ENCODE measurements at places on chromosomes 1 and 21.
A peak's percentile ranks its signal among the peaks of the same experiment; 100 is the strongest.

GRCh38 chr1:245704341-245704740 lies 549.6 kb downstream of the KIF26B start:
- no peak for DNase-seq

GRCh38 chr1:9716404-9717192 lies 65.1 kb downstream of the PIK3CD start:
- DNase-seq = no peak

DNA sequence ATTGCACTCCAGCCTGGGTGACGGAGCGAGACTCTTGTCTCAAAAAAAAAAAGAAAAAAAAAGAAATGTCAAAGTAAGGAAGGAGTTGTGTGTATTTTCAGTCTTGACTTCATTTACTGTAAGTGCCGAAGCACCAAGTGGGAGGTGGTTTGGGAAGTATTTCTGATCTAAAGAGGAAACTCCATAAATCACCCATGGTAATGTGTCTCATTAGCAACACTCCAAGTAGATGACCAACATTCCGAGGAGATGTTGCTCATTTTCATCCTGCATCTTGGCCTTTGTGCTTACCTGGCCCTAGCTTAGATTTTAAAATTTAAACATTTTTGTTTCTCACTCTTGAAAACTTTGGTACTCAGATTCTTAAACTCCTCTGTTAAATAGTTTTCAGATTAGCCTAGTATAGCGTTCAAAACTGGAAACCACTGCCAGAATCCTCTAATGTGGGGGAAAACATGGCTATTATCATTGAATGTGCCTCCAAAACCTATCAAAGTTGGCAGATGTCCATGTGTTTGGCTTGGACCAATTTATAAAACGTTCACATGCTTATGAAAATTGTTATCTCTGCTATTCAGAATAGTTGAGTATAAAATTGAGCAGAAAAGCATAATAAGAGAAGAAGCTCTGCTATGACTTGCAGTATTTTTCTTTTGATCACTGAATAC lies 110.4 kb downstream of the NFIA start:
- no peak for DNase-seq

- DNase-seq = no peak
Observed at GRCh38 chr21:46329796-46330195, 5.8 kb downstream of the PCNT start.

GRCh38 chr1:86061551-86061990 lies 95.0 kb downstream of the COL24A1 start:
- no peak for DNase-seq

DNA sequence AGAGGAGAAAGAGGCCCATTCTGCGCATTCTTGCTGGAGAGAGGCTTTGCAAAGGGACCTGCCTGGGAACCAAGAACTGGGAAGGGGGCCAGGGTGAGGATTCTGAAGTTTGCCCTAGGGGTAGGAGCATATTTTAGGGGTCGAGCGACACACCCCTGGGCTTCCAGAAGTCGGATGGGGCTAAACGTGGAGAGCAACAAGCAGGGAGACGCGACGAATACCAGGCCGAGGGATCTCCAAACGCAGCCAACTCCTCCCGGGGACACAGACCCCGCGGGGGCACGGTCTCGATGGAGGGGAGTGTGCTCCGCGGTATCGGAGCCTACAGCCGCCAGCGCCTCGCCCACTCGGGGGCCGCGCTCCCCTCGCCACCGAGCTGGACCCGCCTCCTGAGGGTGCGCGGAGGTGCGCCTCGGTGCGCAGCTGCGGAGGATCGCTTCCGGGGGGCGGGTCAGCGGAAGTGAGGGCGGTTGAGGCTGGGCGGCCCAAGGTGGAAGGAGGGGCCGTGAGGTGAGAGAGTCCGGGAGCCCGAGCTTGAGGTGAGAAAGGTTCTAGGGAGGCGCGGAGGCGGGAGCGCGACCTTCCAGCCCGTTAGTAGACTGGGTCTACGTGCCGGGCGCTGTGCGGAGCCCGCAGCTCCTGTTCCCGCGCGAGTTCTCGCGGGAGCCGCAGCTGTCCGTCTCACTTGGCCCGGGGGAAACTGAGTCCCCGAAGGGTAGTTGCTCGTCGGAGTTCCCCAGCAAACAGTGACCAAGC lies at the start of gene MTFR1L:
Gene MTFR1L (plus strand): TSS at position 464 of the 756 bp plus-strand sequence. CDS start 3,151 bp downstream, outside the sequence.
- DNase-seq = peak; percentile 32

- DNase-seq = no peak
Observed at GRCh38 chr1:55893155-55893554, 678.0 kb upstream of the USP24 start.

GRCh38 chr1:179169616-179170467 lies 59.6 kb downstream of the ABL2 start:
- DNase-seq = peak; percentile 72

DNA sequence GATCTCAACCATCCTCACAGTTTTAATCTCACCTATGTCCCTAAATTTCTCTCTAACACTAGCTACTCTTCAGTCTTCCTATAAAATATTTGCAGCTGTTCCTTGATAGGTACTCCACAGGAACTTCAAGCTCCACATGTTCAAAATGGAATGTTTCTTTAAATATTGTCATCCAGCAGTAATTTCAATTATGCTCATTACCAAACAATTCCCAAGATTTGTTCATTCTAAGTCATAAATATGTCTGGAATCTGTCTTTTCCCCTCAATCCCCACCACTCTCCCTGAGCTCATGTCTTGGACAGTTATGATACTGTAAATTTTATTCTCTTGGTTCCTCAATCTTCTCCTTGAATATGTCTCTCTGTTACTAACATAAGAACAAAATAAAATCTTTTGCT lies 214.4 kb downstream of the NRIP1 start:
- DNase-seq = no peak

DNA sequence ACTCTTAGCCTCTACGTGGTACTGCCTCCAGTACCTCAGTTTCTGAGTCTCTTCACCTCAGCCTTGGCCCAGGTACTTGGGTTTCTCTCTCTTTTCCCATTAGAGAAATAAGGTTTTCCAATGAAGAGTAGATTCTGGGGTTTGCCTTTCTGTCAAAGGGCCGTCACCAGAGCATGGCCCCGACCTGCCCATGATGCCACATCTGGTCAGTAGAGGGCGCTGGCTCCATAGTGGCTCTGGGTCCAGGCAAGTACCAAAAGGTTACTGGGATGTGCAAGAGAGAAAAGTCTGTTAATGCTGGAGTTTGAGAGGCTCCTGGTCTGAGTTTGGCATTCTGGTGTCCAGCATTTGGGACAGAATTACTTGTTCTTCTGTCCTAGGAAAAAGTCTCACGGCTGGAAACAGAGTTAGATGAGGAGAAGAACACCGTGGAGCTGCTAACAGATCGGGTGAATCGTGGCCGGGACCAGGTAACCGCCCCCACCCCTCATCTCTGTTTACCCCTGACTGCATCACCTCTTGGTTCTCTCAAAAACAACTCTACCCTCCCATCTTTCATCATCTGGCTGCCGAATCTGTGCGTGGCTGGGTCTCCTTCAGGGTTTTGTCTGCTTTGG lies 5.3 kb upstream of the TUFT1 start:
- DNase-seq = peak; percentile 40

DNA sequence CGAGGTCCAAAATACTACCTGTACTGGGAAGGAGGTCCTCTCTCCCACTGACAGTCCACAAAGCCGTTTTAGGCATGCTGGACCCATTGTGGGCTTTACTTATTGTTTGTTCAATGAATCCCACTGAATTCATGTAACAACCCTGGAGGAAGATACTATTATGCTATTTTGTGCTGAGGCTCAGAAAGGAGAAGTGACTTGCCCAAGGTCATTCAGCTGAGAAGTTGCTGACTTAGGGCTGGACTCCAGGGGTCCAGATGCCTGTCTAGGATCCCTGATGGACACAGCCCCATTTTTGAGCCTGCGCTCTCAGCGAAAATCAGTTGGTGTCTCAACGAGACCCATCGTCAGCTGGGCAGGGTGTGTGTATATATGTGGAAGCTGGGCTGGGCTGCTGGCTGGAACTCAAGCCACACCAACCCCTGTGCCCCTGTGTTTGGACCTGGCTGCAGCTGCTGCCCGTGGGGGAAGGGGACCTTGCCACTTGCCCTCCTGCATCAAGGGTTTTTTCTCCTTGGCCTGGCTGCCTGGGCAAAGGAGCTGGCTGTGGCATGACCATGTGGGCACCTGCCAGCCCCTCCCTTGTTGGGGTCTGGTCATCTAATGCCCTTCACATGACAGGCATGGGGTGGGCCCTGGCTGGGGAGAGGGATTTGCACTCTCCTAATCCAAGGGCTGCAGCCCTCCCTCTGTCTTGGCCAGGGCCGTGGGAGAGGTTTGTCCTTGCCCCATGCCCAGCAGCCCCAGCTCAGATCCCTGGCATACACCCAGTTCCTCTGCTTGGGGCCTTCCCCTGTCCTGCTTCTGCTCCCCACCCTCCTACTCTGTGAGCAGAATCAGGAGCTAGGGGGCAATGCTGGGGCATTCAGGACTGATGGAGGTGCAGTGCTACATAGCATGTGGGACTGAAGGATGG lies 15.0 kb downstream of the KCNQ4 start:
- no peak for DNase-seq

- no peak for DNase-seq
Observed at GRCh38 chr1:107795441-107795840, 169.5 kb downstream of the VAV3 start.

DNA sequence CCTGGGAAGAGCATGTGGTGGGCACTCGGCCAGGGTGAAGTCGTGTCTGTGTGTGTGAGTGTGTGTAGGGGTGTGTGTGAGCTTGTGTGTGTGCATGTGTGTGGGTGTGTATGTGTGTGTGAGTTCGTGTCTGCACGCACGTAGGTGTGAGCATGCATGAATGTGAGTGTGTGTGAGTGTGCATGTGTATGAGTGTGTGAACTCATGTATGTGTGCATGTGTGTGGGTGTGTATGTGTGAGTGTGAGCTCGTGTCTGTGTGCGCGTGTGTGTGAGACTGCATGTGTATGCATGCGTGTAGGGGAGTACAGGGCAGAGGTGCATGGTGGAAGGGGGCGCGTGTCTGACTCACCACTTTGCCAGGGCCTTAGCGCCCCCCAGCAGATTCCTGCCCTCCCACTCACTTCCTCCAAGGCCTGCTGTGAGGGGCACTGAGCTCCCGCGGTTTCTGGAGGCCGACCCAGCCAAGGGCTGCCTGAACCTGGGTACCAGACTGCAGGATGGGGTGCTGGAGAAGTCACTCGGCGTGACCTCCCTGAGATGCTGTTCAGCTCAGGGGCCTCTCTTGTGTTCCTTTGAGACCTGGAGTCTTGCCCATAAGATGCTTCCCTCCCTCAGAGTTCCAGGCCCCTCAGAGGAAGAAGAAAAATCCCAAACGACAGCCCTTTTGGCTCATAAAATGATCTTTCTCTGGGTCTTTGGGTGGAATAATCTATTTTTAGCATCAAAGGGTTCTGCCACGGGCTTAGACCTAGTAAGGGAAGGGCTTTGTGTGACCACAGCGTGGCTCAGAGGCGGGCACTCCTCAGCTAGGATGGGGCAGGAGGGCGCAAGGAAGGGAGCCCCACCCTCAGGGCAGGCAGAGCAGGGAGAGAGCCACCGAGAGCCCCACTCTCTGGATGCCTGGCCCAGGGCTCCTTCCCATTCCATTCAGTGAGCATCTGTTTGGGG lies 41.1 kb upstream of the RUNX3 start:
- no peak for DNase-seq

GRCh38 chr1:6348511-6349191 lies 44.9 kb downstream of the ACOT7 start:
- no peak for DNase-seq

DNA sequence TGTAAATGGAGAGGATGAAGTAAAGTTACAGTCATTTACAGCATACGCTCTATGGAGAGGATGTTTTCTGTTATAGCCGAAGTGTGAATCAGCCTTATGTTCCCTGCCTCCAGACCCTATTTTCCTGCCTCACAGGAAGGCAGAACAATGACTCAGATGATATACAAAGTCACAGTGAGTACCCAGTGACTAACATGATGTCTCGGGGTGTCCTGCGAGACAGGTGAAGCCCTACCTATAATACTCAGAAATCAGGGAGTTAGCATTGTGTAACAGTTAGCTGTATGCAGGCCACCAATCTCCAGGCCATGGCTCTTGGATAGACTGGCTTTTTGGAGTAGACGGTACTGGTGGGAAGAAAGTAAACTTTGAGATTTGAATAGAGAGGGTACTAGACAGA lies 55.6 kb upstream of the FBXO28 start:
- DNase-seq = no peak
